Suprapubic skin (tissue), 4 donors: ENCODE measurements at places on chromosomes 11 and 22. TPM values are rescaled to one million over a fixed set of nuclear protein-coding genes. Genes with fewer than 3 reads are reported as not detected.

- DNase-seq, result no peak
These were observed 22.5 kb downstream of the CTSC start for GRCh38 chr11:88315015-88315414.

DNA sequence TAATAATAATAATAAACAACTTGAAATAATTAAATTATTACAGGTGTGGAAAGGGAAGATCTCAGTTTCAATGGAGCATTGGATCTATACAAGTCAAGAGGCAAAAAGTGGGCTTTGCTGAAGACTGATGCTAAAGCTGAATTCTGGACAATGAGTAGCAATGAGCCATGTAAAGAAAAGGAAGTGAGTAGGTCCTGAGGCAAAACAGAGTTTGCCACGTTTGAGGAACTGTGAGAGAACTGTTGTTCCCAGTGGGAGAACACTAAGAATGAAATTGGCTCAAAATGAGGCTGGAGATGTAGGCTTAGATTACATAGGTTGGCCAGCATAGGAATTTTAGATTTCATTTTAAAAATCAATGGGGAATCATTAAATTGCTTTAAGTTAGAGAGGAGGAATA, 33.9 kb upstream of the TEAD1 start:
- DNase-seq, result no peak

The APOBEC3C gene
- 10.5 TPM for total RNA-seq

GRCh38 chr11:64564947-64565889, 25.8 kb upstream of the SLC22A12 start:
- peak; percentile 48 for DNase-seq

DNA sequence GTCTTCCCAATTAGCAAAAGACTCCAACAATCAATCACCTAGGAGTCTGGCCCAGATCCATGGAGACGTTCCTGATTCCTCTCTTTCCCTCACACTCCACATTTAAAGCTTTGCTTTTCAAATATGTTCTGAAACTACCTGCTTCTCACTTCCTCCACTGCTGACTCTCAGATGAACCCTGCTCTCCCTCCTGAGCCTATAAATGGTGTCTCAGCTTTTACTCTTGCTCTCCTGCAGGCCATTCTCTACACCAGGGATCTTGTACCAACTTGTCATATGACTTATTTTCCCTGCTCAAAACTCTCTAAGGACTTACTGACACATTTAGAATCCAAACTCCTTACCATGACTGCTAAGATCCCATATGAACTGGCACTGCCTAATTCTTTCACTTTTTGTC, 138.4 kb upstream of the DDI1 start:
- DNase-seq, result no peak

The SMIM35 gene
- total RNA-seq, result not detected

GRCh38 chr11:68403831-68404230, 56.7 kb upstream of the PPP6R3 start:
- DNase-seq, result no peak

The PHF21B gene
- not detected for total RNA-seq

The CNTF gene
- total RNA-seq, result 3.0 TPM

GRCh38 chr11:76832361-76832760, 28.4 kb upstream of the ACER3 start:
- no peak for DNase-seq

The BEST1 gene
- 2.7 TPM for total RNA-seq

The KCNJ4 gene
- 0.55 TPM for total RNA-seq

- DNase-seq, result no peak
These were observed 22.0 kb upstream of the CAT start for GRCh38 chr11:34416766-34417165.

- DNase-seq, result no peak
These were observed 20.2 kb downstream of the RASD2 start for GRCh38 chr22:35560824-35561223.

- no peak for DNase-seq
These were observed 15.6 kb downstream of the SIAE start for GRCh38 chr11:124657904-124658303.

The SFI1 gene
- total RNA-seq, result 128 TPM

The OR2AG2 gene
- not detected for total RNA-seq

GRCh38 chr22:26887916-26888315, 230.5 kb downstream of the MIAT start:
- no peak for DNase-seq

GRCh38 chr11:76839311-76839710, 21.4 kb upstream of the ACER3 start:
- no peak for DNase-seq

GRCh38 chr22:27554106-27554811, 247.3 kb downstream of the MN1 start:
- DNase-seq, result no peak

The P2RY6 gene
- total RNA-seq, result 0.38 TPM

DNA sequence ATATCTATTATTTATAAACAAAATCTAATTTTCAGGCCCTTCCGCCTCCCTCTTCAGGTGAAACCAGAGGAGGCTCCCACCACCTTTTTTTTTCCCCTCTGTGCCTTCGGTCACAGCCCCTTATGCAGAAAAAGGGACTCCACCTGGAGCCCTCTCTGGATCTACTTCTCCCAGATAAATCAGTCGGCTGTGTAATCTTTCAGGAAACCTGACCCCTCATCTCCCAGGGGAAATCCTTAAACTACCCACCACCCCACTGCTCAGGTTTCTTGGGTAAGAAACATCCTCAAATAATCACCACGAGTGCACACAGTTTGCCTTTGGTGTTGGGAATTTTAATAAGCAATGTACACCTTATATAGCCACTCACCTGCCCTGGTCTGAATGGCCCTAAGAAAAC, 104.2 kb downstream of the NAV2 start:
- no peak for DNase-seq

- no peak for DNase-seq
These were observed 58.2 kb downstream of the MYEOV start for GRCh38 chr11:69352166-69352565.

The ATL3 gene
- total RNA-seq, result 72.2 TPM

DNA sequence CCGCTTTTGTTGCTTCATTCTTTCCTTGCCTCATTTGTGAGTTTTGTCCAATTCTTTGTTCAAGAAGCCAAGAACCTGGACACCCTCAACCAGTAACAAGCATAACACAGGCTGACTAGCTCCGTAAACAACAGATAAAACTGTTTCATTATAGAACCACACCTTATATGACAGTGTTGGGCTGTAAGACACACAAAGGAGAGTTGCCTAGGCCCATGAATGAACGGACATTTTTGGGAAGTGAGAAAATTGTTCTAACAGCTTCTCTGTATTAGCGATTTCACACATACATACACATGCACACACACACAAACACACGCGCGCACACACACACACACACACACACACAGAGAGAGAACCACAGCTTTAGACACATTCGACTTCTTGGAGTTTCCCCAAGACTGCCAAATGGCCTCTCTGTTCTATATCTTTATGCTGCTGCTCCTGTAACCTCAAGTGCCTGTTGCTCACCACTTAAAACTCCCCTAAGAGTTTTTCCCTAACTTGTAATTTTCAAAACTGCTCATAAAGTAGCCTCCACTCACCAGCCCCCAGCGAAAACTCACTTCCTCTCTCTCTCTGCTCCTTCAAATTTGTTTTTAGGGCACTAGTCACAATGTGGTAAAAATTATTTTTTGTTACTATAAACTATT, 35.9 kb downstream of the CTSC start:
- no peak for DNase-seq

The CDC42BPG gene
- 42.2 TPM for total RNA-seq

DNA sequence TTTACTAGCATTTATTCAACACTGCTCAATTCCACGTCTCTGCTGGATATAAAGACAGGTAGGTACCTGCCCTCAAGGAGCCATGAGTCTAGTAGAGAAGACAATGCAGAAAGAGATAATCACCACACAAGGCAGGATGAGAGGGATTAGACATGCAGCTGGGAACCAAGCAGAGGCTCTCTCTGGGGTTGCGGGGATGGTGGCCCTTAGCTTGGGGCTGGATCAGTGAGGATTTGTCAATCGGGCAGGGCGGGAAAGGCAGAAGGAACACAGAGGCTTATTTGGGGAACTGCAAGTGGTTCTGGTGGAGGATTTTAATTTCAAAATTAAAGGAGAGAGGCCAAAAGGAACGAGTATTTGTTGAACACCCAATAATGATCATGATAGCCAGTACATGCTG, 8.5 kb upstream of the DMC1 start:
- DNase-seq, result no peak
